ENCODE measurements at places on chromosomes 2 and 18.

GRCh38 chr2:224242561-224242960 is 159.3 kb downstream of the FAM124B start:
- no peak for DNase-seq

DNA sequence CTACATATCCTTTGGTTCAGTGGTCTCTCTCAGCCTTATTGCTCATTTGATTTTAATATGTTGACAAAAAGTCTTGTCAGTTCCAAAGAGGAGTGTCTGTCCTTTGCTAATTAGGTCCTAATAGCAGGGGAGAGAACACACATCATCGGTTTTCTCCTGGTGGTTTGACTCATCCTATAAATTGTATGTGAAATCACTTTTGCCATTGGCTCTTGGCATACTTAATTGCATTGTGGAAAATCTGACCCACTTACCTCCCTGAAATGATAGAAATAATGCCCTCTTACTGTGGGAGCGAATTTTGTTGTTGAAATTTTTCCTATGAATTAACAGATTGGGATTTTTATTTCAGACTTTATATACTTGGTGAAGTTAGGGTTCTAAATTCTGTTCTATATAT is 58.3 kb downstream of the MTCL1 start:
- no peak for DNase-seq

GRCh38 chr2:201348758-201349157 is 8.4 kb downstream of the FLACC1 start:
- DNase-seq, result no peak

GRCh38 chr2:231256494-231256893 is 58.1 kb downstream of the ARMC9 start:
- no peak for DNase-seq

DNA sequence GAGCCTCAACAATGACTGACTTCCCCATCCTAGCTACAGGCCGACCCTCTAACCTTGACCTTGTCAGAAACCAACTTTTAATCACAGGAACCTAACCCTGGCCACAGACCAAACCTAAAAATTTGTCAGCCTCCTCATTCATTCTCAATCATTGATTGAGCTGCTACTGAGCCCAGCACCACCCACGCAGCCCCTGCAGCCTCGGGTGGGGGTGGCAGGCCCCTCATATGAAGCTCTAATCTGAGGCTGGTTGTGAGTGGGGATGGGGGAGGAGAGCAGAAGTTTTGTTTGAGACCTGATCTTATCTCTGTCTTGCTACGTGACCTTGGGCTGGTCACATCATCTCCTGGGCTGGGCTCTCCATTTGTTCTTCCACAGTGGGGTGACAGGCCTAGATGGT is 99.5 kb upstream of the EPAS1 start:
- DNase-seq, result no peak

DNA sequence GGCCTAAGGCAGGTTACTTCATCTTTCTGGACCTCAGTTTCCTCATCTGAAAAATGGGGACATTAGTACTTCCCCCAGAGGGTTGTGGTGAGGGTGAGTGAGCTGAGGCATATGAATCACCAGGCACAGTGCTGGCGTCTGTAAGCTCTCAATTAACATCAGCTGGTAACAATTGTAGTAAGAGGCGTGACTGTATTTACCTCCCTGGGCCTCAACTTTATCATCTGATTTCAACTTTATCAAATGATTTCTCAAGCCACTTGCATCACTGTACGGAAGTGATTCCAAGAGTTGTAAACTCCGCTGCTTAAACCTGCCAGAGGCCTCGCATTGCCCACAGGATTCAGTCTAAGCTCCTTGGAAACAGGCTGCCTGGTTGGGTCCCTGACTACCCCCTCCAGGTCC is 53.6 kb upstream of the PKDCC start:
- DNase-seq, result no peak

DNA sequence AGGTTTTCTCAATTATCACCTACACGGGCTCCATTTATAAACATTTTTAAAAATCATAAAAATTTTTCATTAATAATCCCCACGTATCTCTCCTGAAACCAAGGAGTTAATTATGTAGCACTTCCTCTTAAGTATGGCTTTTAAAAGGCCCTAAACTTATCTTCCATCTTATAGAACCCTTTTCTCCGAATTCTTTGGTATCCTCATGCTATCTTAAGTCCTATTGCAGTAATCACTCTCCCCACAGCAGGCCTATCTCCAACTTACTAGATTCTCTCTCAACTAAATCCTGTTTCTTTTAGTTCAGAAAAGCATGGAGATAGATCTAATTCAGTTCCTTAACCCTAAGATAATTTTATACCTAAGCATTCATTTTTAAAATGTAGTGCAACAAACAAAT is 26.2 kb downstream of the RPRD1A start:
- DNase-seq, result no peak

Measured in heart left ventricle (tissue), 16 donors.